MM.1S (cell line): ENCODE measurements at places on chromosomes 2 and 18.

DNA sequence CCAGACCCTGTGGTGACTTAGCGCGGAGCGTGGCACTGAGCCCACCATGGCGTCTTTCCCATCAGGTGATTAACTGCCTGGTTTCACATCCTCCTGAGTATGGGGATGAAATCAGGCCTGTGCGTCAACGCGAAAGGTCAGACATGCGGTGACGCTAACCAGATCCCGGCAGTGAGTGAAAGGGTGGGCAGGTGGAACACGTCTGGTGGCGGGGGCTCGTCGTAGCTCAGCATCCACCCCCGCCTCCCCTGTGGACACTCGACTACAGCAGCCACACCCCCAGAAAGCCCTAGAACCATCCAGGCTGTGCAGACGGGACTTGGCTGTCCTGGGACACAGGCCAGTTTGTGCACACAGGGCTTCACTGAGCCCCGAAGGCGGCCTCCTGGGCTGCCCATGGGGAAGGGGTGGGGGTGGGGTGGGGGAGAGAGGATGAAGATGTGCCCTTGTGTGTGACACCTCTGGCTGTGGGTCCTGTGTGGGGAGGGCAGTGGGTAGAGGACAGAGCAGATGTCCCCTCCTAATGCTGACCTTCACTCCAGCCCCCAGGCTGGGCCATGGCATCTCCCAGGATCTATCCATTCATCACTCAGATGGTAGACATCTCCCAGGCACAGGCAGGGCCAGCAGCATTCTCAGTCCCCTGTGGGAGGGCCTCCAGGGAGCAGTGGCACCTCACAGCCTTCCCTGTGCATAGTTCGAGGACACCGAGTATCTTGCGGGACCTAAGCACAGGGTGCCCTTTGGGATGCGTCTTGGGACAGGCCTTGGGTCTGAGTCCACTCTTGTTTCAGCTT is 27.5 kb downstream of the RAMP1 start:
- no peak for DNase-seq

- DNase-seq = no peak
Observed at GRCh38 chr2:63862806-63863205, 21.1 kb downstream of the UGP2 start.

- no peak for DNase-seq
Observed at GRCh38 chr2:112600634-112601033, 16.2 kb downstream of the CHCHD5 start.

DNA sequence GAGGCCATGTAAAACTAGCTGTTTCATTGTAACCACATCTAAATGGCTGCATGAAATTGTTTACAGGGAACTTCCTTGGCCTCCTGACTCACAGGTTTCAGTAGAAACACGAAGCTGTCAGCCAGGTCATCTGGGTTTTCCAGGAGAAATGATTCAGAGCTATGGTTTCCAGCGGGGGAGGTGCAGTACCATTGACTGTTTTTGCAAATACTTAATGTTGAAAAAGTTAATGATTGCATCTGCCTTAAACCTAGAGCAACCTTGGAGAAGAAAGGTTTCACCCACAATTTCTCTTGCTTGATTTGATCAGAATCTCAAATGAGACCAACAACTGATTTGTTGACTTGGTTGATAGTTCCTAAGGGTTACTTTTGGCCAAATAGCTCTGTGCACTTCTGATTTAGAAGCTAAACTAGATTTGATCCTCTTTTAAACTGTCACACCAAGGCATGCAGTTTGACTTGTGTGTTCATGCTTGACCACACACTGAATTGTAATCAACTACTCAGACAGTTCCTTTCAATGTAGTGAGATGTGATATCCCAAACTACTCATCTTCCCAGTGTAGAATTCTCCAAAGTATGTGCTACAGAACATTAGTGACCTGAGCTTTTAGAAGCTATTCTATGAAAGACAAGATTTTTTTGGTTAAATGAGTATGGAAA is 193.5 kb upstream of the CHST9 start:
- no peak for DNase-seq

- no peak for DNase-seq
Observed at GRCh38 chr2:1936427-1936980, 192.2 kb upstream of the PXDN start.
